ENCODE measurements at places on chromosomes 4 and X.

DNA sequence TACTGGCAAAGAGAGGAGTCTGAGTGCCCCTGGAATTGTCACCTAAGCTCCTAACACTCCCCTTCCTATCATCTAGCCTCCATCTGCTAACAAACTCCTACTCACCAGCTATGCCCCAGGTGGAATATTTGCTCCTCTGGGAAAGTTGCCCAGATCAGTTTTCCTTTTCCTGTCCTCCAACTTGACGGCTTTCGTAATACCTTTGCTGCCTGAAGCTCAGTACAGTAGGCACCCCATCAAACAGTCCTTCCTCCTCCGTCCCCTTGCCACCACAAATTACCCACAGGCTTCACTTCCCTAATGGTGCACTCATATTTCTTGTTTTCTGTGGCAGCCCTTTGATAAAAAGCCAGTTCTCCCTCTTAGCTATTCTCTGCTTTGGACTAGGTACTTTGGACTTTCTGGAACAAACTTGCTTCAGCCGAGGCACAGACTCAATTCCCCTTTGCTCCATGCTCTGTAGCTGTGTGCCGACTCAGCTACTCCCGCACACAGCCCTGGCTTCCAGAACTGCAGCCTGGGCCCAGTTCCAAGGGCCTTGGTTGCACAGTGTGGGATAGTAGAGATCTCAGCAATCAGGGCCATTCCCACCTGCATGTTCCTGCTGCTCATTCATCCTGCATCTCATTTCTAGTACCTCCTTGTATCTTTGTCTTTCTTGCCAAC lies 605.1 kb downstream of the BCOR start:
- peak; percentile 82 for DNase-seq

DNA sequence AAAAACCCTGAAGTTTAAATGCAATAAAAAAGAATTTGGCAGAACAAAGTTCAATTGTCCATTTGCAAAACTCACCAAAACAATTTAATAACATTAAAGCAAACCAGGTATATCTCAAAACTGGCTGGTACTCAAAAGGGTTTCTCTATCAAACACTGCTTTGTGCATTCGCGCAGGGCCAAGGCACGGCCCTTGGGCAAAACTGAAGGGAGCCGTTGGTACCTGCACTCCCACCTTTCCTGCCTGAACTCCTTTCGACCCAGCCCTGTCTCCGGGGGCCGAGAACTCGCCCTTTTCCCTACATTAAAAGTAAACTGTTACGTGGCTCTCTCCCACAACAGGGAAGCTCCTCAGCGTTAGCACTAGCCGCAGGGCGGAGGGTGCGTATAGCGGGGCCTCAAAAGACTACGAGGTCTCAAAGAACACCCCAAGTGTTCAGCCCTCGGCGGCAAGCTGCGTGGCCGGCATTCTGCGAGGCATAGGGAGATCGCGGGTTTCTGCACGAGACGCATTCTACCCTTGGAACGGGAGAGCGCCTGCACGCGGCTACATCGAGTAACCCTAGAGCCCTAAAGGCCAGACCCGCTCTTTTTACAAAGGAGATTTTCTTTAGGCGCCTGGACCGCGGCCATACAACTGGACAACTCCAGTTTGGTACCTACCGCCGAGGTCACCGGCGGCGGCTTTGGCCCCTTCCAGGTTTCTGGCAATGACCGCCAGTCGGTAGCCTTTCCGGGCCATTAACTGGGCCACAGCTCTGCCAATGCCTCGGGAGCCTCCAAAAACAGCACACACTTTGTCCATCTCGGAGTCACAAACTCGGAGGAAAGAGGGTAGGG lies 550 bp downstream of the CBR4 start:
- DNase-seq, result peak; percentile 73

DNA sequence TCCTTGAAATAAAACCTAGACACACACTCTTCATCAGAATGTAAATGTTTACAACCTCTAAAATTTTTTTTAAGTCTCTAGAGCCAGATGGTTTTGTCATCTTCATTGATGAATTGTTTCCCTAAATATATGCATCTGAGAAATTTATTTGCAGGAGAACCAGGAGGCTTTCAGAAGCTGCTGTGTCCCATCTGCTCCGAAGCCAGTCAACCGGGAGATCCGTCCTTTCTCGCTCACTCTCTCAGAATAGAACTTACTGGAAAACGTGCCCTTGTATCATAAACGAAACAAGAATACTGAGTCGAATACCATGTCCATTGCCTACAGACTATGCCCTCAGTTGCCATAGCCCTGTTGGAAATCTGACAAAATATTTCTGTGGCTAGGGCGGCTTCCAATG lies 103.5 kb downstream of the SLC34A2 start:
- no peak for DNase-seq

DNA sequence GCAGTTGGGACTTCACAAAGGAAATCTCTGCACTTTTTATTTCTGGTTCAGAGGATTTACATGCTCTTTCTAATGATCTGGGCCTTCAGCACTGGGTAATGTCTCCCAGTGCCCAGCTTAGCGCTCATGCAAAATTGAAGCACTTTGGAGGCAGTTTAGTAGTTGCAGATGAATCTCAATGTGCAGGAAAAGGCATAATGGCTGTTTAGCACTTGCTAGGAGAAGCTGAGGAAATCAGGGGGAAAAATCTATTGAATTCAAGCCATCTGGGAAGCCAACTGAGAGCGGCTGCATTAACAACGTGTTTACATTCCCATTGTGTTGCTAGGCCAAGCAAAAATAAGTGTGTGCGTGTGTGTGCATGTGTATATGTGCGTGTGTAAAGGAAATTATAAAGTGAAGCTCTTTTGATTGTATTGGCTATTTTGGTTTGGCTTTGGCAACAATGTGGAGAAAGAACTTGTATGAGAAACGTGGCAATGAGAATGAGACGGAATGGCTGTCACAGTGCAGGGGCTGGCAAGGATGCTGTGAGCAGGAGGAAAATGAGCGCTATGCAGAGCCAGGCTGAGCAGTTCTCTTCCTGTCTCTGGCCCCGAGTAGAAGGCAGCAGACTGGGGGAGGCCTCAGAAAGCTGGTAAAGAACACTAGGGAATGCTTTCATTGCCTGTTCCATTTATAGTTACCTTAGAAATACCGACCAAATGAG lies 231.5 kb downstream of the UNC5C start:
- no peak for DNase-seq

GRCh38 chr4:11710453-11711093 lies 281.9 kb upstream of the HS3ST1 start:
- no peak for DNase-seq

DNA sequence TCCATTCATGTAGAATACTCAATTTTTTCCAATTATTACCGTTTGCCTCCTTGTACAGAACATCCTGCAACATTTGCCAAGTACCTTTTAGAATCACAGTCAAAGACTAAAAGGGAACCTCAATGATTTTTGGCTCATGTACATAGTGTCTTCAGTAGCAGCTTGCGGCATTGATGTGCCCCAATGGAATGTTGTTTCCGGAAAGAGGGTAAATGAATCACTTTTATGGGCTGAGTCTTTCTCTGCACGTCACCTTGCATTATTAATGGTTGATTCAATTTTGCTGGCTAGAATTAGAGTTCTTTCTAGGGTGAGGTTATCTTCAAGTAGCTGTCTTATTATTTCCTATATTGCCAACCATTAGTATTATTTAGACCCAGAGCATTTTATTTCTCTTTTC lies 116.9 kb upstream of the GABRA2 start:
- DNase-seq, result no peak

DNA sequence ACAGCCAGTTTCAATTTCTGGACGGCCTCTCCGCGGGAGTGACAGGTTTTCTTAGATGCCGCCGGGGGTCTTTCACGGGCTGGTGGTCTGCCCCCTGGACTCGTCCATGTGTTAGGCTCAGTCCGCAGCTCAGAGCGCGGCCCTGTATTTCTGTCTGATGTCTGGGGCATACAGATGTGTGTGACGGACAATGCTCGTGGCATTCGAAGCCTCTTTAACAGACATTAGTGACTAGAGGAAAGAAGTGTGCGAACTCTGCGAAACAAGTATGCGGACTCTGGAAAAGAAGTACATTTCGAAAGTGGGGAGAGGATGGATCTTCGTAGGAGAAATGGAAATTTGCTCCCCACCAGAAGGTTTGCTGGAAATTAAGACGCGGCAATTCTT lies 793 bp upstream of the DCUN1D4 start:
- no peak for DNase-seq

DNA sequence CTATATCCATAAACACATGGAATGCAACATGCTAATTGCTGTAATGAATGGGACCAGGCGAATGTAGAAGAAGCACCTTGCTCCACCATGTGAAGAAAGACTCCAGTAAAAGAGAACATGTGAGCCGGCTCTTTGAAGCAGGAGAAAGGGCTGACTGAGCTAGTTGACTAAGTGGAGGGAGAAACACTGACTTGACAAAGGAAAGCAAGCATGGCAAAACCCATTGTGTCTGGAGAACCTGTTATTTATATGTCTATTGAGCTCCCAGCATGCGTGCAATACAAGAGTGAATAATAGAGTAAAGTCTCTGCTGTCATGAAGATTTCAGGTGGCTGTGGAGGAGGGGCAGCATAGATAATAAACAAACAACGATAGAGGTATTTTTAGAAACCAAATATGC lies 559.9 kb downstream of the RAB28 start:
- DNase-seq, result no peak

DNA sequence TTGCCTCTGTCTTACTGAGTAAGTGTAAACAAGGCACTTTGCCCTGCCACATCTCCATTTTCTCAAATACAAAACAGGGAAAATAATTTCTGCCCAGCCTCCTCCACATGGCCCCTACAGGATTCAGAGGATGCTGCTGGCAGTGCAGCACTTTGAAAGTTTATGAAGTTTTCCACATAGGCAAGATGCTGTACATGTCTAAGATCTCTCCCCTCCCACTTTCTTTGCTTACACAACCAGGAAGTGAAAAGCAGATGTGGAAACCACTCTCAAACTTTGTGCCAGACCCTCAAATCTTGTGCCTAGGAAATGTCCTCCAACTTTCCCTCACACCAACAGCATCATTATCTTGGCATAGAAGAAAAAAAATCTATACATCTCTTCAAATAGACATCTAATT lies 257.0 kb upstream of the LDB2 start:
- DNase-seq, result no peak

- DNase-seq, result no peak
Measured at GRCh38 chr4:168562041-168562571, 65.3 kb downstream of the PALLD start.
